ENCODE measurements at places on chromosomes 5 and 9.

- DNase-seq: no peak
Measured at GRCh38 chr5:151902215-151902614, 22.4 kb downstream of the GLRA1 start.

DNA sequence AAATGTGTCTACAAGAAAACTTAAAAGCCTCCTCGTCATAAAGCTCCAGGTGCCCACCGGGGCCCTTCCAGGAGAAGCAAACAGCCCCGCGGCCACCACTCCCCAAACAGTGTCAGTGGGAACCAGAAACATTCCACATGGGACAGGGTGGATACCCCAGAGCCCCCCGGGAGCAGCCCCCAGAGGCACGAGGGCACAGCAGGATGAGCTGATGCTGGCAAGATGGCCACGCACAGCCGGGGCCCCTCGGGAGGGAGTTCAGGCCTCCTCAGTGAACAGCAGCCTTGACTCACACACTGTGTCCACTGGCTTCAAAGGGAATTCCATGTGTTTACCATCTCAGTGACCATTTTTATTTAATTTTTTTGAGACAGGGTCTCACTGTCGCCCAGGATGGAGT is 10.5 kb downstream of the EXD3 start:
- DNase-seq: no peak

- no peak for DNase-seq
Measured at GRCh38 chr5:131679911-131680310, 44.9 kb upstream of the RAPGEF6 start.

GRCh38 chr5:142301540-142301939 is 23.3 kb downstream of the SPRY4 start:
- DNase-seq: no peak

DNA sequence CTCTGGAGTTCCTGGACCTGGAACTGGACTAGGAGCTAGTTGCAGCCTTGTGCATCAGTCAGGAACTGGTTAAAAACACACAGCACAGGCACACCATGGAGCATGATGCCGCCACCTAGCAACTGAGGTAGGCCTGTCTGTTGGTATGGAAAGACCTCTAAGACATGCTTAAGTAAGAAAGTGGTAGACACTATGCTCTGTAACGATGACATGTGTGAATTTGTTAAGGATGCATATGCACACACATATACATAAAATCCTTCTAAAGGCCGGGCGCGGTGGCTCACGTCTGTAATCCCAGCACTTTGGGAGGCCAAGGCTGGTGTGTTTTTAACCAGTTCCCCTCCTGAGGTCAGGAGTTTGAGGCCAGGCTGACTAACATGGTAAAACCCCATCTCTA is 136.9 kb upstream of the RASEF start:
- no peak for DNase-seq

DNA sequence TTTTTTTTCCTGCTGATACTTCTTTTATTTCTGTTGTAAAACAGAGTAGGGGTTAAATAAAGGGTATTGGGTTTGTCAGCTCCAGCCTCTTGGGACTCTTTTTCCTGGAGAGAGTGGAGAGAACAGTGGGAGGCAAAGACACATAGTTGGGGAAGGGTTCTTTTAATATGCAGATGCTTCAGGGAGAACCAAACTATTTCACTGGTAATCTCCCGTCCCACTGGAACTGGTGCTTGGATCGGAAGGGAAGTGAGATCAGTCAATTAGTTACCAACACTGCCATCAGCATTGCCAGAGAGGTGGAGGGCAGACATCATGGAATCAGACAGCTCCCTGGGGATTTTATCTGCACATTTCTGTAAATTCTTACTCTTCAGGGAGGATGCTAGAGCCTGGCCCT is 47.6 kb upstream of the ELOVL7 start:
- DNase-seq: no peak

DNA sequence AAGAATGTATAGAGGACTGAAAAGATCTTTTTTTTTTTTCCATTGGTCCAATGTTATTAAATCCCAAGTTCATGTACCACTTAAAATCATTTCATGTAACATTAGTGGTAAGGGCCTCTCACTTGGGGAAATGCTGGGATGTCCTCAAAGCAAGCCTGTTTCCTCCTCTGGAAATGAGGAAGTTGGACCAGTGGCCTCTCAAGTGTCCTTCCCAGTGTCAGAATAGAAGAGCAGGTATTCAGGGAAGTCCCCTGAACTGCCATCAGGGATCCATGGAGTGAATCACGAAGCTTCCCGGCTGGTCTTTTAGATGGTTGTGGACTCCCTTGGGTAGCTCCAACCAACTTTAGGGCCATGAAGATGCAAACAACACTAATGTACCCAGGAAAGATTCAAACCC is 55.2 kb upstream of the AFAP1L1 start:
- DNase-seq: no peak

- no peak for DNase-seq
Measured at GRCh38 chr5:131706281-131706680, 71.3 kb upstream of the RAPGEF6 start.

- no peak for DNase-seq
Measured at GRCh38 chr5:36305571-36306326, 4.0 kb upstream of the RANBP3L start.

DNA sequence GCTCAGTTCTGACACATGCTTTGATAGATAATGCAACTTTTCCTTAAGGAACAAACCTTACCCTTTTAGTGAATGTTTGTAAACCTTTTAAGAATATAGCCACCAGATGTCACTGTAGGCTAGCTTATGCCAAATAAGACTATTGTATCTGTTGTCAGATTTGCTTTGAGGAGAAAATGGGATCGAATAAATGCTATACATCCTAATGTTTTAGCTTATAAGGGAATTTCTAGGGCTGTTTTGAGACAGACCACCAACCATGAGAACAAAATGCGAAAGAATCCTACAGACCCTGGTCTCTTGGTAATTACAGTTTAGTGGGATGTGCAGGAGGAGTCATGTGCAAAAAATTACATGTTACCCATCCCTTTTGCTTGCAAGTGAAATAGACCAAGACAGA is 127.6 kb upstream of the NMUR2 start:
- DNase-seq: no peak

- no peak for DNase-seq
Measured at GRCh38 chr5:180688330-180689070, 39.1 kb upstream of the FLT4 start.

- DNase-seq: peak; percentile 16
Measured at GRCh38 chr9:127589955-127590370, 22.1 kb upstream of the STXBP1 start.

GRCh38 chr9:110755179-110755578 is 86.6 kb downstream of the MUSK start:
- no peak for DNase-seq

GRCh38 chr5:59139695-59140094 is 556.8 kb downstream of the RAB3C start:
- DNase-seq: no peak

DNA sequence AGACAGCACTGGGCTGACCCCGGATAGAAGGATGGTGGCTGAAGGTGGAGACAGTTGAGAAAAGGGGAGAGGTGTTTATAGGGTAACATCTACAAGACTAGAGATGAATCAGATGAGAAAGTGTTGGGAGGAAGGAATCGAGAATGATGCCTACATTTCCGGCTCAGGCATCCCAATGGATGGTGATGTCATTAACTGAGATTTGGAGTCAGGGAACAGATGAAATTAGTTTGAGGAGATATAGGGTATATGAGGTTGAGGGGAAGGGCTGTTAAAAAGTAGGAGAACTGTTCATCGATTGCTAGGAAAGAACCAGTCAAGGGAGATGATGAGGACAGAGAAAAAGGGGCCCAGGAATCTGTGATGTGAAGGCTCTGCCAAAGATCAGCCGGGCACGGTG is 24.7 kb upstream of the IQGAP2 start:
- no peak for DNase-seq

DNA sequence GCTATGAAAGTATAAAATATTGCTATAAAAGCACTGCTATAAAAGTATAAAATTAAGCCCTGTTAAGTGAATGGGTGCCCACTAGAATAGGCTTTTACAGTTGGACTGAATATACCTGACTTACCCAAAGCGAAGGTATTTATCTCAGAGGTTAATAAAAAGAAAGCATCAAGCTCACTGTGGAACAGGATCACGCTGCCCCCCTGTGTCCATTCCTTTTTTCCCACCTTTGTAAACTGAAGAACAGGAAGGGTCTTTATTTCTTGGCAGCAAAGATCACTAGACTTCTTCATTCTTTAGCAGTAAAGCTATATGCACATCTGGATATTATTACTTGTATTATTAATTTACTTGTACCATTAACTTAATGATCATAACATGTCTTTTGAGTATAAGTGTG is 22.1 kb upstream of the PLPP6 start:
- peak; percentile 62 for DNase-seq

- no peak for DNase-seq
Measured at GRCh38 chr9:10387282-10387681, 225.5 kb downstream of the PTPRD start.

GRCh38 chr9:69140123-69140735 is 33.8 kb upstream of the TJP2 start:
- DNase-seq: no peak

- no peak for DNase-seq
Measured at GRCh38 chr9:13431222-13431536, 151.7 kb upstream of the MPDZ start.

DNA sequence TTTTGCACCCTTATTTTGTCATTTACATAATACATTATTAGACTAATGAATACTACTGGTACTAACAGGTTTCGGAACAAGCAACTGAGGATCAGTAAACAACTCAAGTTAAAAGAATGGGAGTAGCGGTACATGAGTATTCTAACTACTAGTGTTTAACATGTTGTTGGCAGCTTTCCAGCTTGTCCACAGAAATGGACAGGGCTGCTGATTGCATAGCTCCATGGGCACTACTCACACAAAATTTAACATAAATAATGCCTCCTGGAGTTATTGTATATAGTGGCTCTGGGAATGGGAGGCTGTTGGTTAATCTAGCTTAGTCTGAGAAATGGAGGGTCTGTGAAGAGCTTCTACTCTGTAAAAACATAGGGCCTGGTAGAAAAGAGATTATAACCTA is 6.7 kb downstream of the NCBP1 start:
- DNase-seq: no peak

GRCh38 chr5:135211791-135212190 is 177.8 kb upstream of the PITX1 start:
- DNase-seq: no peak

GRCh38 chr5:66469684-66470083 is 126.5 kb upstream of the MAST4 start:
- DNase-seq: no peak

DNA sequence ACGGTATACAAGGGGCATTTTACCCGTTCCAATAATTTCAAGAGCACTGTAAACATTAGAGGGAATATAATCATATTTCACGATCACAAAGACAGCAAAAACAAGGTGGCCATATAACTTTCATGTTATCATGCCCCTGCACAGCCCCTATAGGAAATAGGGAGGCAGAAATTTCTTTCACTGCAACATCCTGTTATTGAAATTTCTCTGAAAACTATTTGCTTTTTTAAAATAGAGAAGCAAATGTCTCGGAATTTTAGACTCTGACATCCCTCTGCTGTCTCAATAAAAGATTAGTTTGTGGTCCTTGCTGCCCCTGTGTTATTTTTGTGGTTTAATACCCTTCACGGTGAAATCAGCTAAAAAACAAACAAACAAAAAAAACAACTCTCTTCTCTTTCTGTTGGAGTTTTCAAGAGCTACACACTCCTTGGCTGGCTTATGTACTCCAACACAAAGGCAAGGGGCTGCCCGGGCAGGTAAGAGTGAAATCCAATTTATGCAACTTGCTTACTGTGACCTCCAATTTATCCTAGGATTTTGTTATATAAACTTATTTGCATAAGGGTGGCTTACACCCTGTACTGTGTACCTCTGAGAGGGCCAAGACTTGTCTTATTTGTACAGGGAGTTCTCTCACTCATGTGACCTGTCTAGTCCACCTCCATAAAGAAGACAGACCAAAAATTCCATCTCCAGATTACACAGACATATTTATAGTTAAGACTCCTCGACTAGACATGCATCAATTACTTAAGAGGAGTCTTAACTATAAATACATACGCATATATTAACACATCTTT is 223.6 kb downstream of the MLLT3 start:
- DNase-seq: no peak

GRCh38 chr9:136538599-136539426 is 7.0 kb downstream of the NOTCH1 start:
- peak; percentile 55 for DNase-seq

DNA sequence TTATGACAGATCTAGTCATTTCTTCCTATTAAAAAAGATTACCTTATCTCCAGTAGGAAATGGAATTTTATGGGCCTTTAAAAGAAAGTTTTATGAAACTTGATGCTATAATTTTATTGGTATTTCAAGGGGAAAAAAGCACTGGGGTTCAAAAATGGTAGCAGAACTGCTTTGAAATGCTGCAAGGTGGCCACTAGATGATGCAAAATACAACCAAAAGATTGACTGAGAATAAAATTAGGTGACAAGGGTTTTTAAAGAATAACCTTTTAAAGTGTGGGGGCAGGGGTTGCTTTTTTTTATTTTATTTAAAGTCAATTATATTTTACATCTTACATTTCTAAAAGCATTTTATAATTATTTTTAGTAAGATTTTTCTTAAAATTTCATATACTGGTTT is 61.7 kb downstream of the KLF9 start:
- no peak for DNase-seq
